ENCODE measurements at places on chromosomes 4 and X. TPM values are rescaled to one million over a fixed set of nuclear protein-coding genes. Genes with fewer than 3 reads are reported as not detected.

GRCh38 chr4:123841447-123842121, 445.0 kb downstream of the SPRY1 start:
- H3K36me3 ChIP-seq: no peaks in the 10 kb centered on the region
- no peak overlapping the region for H3K4me3 ChIP-seq
- no peaks in the 10 kb centered on the region for H3K27me3 ChIP-seq
- peaks cover 33% of the 10 kb centered on the region for H3K4me1 ChIP-seq

- H3K27ac ChIP-seq: peak overlapping the region; percentile 46
- H3K36me3 ChIP-seq: no peaks in the 10 kb centered on the region
- peak overlapping the region; percentile 62 for H3K4me3 ChIP-seq
- no peaks in the 10 kb centered on the region for H3K4me1 ChIP-seq
- peak; percentile 58 for DNase-seq
- H3K27me3 ChIP-seq: no peaks in the 10 kb centered on the region
These were observed 134.3 kb downstream of the AMELX start for GRCh38 chrX:11427453-11428071.

- H3K27me3 ChIP-seq: no peaks in the 10 kb centered on the region
- H3K4me3 ChIP-seq: no peak overlapping the region
- H3K4me1 ChIP-seq: no peaks in the 10 kb centered on the region
- H3K27ac ChIP-seq: no peak overlapping the region
- no peaks in the 10 kb centered on the region for H3K36me3 ChIP-seq
These were observed 25.5 kb upstream of the FGF5 start for GRCh38 chr4:80240976-80241375.

DNA sequence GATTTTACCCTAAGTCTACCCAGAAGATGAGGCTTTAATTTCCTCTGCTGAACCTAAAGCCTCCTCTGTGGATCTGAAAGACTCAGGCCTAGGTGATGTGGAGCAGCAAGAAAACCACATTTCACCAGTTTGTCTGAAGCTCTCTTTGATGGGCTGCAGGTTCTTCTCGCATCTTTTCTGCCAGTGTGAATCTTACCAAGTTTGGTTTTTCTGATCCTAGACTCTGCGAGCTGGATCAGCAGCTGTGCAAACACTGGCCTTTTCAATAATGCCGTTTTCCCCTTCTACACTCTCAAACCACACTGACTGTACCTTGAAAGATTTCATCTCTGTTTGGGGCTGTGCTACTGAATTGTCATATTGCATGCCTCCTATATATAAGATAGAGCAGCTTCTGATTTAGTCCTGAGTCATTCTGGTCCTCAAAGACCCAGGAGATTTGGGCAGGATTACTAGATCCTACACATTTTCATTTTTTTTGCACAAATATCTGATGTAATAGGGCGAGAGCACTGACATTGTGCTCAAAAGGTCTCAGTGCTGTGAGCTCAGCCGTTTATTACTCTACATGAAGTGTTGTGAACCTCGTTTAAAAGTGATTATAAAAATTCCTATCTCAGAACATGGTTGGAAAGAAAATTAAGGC, 133.6 kb upstream of the FAM9C start:
- H3K36me3 ChIP-seq: no peaks in the 10 kb centered on the region
- DNase-seq: no peak
- no peak overlapping the region for H3K27ac ChIP-seq
- H3K4me3 ChIP-seq: no peak overlapping the region

DNA sequence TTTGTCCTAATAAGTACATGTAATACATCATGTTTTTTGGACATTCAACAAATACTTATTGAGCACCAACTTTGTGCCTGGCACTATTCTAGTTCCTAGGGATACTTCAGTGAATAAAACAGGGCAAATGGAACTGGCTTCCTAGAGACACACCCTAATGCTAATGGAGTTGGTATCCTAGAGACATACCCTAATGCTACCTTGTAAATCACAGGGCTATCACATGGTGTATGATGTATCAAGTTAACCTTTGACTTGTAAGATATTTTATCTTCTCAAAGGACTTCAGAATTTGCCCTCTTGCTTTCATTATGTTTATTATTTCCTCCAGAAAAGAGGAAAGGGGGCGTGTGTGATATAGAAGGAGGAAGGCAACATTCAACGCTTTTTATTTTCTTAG, 10.1 kb downstream of the GK start:
- DNase-seq: no peak
- H3K36me3 ChIP-seq: no peaks in the 10 kb centered on the region
- no peaks in the 10 kb centered on the region for H3K4me1 ChIP-seq
- no peak overlapping the region for H3K27ac ChIP-seq
- no peak overlapping the region for H3K4me3 ChIP-seq

GRCh38 chr4:99723612-99724011, 66.0 kb upstream of the C4orf54 start:
- peaks cover 56% of the 10 kb centered on the region for H3K4me1 ChIP-seq
- H3K27me3 ChIP-seq: no peaks in the 10 kb centered on the region
- H3K27ac ChIP-seq: peak overlapping the region; percentile 93

GRCh38 chr4:116913451-116913850, 171.9 kb downstream of the TRAM1L1 start:
- no peak overlapping the region for H3K4me3 ChIP-seq
- no peak for DNase-seq
- no peaks in the 10 kb centered on the region for H3K27me3 ChIP-seq
- no peaks in the 10 kb centered on the region for H3K4me1 ChIP-seq
- no peaks in the 10 kb centered on the region for H3K36me3 ChIP-seq

- H3K27ac ChIP-seq: no peak overlapping the region
- H3K36me3 ChIP-seq: no peaks in the 10 kb centered on the region
- no peaks in the 10 kb centered on the region for H3K27me3 ChIP-seq
- DNase-seq: no peak
These were observed 88.1 kb downstream of the RASL11B start for GRCh38 chr4:52950226-52950625.

The PASD1 gene
- total RNA-seq: not detected

The MSX1 gene
- 3.7 TPM for total RNA-seq

DNA sequence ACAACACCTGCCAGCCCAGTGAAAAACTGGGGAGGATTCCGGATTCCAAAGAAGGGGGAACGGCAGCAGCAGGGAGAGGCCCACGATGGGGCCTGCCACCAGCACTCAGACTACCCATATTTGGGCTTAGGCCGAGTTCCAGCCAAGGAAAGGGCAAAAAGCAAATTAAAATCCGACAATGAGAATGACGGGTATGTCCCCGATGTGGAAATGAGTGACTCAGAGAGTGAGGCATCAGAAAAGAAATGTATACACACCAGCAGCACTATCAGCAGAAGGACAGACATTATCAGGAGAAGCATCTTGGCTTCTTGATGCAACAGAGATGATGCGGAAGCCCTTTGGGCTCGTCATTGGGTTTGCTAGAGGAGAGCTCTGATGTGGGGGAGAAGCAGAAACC, 62.4 kb downstream of the JADE1 start:
- no peak overlapping the region for H3K4me3 ChIP-seq
- no peaks in the 10 kb centered on the region for H3K27me3 ChIP-seq
- H3K27ac ChIP-seq: no peak overlapping the region
- DNase-seq: no peak
- H3K36me3 ChIP-seq: peaks cover 84% of the 10 kb centered on the region

- H3K4me3 ChIP-seq: no peak overlapping the region
- no peaks in the 10 kb centered on the region for H3K27me3 ChIP-seq
- DNase-seq: no peak
- peaks cover 3% of the 10 kb centered on the region for H3K4me1 ChIP-seq
These were observed 121.8 kb upstream of the BMPR1B start for GRCh38 chr4:94636004-94636403.

DNA sequence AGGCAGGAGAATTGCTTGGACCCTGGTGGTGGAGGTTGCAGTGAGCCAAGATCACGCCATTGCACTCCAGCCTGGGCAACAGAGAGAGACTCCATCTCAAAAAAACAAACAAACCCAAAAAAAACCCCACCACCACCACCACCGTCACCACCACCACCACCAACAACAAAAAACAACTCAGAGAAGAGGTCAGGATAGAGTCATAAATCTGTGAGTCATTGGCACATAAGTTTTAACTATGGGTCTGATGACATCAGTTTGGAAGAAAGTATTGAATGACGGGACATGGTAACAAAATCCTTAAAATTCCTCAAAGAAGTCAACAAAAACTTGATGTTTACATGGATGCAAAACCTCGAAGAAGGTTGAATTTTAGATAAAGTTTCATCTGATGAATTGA, 288.0 kb upstream of the SFRP2 start:
- no peak overlapping the region for H3K4me3 ChIP-seq
- no peak overlapping the region for H3K27ac ChIP-seq
- H3K4me1 ChIP-seq: no peaks in the 10 kb centered on the region
- H3K36me3 ChIP-seq: no peaks in the 10 kb centered on the region
- no peaks in the 10 kb centered on the region for H3K27me3 ChIP-seq
- no peak for DNase-seq

DNA sequence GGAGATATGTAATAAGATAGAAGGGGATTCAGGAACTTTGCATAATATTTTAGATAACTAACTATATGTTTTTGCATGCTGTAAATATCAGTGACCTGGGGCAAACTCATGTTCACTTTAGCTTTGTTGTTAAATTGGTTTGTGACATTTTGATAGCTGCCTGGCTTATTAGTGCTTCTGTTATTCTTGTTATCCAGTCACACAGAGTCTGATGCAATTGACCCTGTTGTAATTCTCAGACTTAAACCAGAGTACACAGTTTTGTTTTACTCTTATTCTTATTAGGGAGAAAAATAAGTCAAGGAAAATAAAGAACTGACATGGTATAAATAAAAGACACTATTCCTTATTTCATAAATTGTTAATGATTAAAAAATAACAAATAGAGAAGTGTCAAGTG, 516.7 kb upstream of the SLIT2 start:
- no peak overlapping the region for H3K27ac ChIP-seq
- H3K4me3 ChIP-seq: no peak overlapping the region
- no peak for DNase-seq
- H3K4me1 ChIP-seq: no peaks in the 10 kb centered on the region
- no peaks in the 10 kb centered on the region for H3K36me3 ChIP-seq

DNA sequence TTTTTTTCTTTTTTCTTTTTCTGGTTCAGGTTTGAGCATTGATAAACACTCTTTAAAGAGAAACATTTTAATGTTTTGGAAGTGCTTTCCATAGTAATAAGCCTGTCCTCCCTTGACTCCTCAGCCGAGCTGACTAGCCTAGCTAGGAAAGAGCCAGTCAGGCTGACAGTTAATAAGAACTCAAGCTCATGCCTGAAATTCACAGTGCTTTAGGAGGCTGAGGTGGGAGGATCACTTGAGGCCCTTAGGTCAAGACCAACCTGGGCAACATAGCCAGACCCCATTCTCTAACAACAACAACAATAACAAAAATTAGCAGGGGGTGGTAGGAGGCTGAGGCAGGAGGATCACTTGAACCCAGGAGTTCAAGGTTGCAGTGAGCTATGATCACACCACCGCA, 53.4 kb upstream of the ZCCHC13 start:
- H3K36me3 ChIP-seq: no peaks in the 10 kb centered on the region
- H3K4me1 ChIP-seq: no peaks in the 10 kb centered on the region
- no peak for DNase-seq
- H3K27me3 ChIP-seq: no peaks in the 10 kb centered on the region
- no peak overlapping the region for H3K4me3 ChIP-seq
- peak overlapping the region; percentile 50 for H3K27ac ChIP-seq

Measured in psoas muscle (tissue), 8 donors.